Prostate gland (tissue), 2 donors: ENCODE measurements at places on chromosomes 3 and 15. TPM values are rescaled to one million over a fixed set of nuclear protein-coding genes. Genes with fewer than 3 reads are reported as not detected.
A peak's percentile ranks its signal among the peaks of the same experiment; 100 is the strongest.

The GLT8D1 gene
- 68.1 TPM for total RNA-seq

The PPP1R14D gene
- 0.97 TPM for total RNA-seq

The GPR87 gene
- 10.9 TPM for total RNA-seq

The UBAP1L gene
- 8.5 TPM for total RNA-seq

The GOLGA8A gene
- total RNA-seq = 63.7 TPM

The RAD18 gene
- 12.2 TPM for total RNA-seq

The LRRC2 gene
- 0.45 TPM for total RNA-seq

The CGNL1 gene
- total RNA-seq = 65.6 TPM

The VWA5B2 gene
- total RNA-seq = 0.46 TPM

The GOLGA6L4 gene
- total RNA-seq = 10.0 TPM

The GLDN gene
- total RNA-seq = 1.4 TPM

The MTFMT gene
- 37.9 TPM for total RNA-seq

The ZBTB20 gene
- total RNA-seq = 111 TPM

The FSTL1 gene
- total RNA-seq = 265 TPM

The TMEM158 gene
- total RNA-seq = 20.8 TPM

- H3K27me3 ChIP-seq = no peaks in the 10 kb centered on the region
- H3K4me3 ChIP-seq = no peak overlapping the region
- no peaks in the 10 kb centered on the region for H3K4me1 ChIP-seq
- H3K36me3 ChIP-seq = no peaks in the 10 kb centered on the region
- no peak for DNase-seq
Observed at GRCh38 chr3:131020122-131020693, 6.4 kb downstream of the ASTE1 start.

DNA sequence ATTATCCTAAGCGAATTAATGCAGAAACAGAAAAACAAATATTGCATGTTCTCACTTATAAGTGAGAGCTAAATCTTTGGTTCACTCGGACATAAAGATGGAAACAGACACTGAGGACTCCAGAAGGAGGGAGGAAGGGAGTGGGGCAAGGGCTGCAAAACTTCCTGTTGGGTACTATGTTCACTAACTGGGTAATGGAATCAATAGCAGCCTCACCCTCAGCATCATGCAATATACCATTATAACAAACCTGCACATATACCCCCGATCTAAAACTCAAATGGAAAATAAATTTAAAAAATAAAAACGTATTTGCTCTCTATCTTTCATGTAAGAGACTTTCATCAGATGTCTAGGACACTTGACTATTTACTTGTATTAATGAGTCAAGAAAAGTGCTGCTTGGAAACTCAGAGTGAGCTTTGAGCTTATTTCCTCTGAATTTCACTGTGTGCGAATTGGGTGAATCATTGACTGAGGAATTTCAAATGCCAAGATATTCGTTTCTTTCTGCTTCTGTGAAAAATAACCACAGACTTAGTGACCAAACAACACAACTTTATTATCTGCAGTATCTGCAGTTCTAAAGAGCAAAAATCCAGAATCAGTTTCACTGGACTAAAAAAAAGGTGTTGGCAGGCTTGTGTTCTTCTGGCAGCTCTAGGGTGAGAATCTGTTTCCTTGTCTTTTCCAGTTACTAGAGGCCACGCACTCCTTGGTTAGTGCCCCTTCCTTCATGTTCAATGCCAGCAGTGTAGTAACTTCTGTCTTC lies 18.4 kb downstream of the TM4SF18 start:
- H3K27me3 ChIP-seq = no peaks in the 10 kb centered on the region
- H3K4me1 ChIP-seq = no peaks in the 10 kb centered on the region
- H3K4me3 ChIP-seq = no peak overlapping the region
- no peak overlapping the region for H3K27ac ChIP-seq
- DNase-seq = no peak

- no peaks in the 10 kb centered on the region for H3K27me3 ChIP-seq
- no peaks in the 10 kb centered on the region for H3K4me1 ChIP-seq
- H3K4me3 ChIP-seq = no peak overlapping the region
- DNase-seq = no peak
Observed at GRCh38 chr3:106862067-106862466, 515.2 kb upstream of the CCDC54 start.

DNA sequence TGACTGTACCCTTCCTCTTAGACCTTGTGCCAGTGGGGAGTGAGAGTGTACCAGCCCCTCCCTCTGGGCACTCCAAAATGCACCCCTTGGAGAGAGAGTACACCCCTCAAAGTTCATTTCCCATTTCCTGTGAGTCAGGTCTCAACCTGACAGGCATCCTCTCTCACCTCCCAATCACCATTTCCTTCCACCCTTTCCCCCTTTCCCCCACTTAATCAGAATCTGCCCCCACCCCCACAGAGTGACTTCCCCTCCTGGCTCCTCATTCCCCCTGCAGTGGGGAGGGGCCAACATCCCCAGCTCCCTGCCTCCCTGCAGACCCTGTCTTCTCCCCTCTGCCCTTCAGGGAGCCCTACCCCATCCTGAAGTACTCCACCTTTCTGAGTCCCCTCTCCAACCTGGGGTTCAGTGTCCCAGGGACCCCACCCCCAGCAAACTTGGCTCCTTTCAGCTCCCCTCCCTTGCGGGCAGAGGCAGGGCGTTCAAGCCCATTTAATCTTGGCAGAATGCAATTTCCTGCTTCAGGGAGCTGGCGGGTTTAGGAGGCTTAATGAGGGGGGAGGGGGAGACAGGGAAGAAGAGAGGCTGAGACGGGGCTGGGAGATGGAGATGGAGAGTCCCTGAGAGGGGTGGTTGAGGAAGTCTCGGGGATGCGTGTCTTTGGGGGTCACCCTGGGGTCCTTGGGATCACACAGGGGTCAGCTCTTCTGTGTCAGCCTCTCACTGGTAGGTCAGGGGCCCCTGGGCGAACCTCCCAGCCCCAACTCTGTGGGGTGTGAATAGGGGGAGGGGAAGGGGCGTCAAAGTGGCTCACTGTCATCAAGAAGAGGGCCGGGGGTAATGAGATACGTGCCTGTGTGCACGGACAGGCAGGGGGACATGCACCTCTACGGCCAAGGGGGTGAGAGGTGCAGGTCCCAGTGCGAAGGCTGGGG lies 16.6 kb upstream of the SEMA3F start:
- no peaks in the 10 kb centered on the region for H3K27me3 ChIP-seq
- H3K4me3 ChIP-seq = no peak overlapping the region
- no peak overlapping the region for H3K27ac ChIP-seq
- no peaks in the 10 kb centered on the region for H3K36me3 ChIP-seq
- H3K4me1 ChIP-seq = no peaks in the 10 kb centered on the region
- DNase-seq = no peak

DNA sequence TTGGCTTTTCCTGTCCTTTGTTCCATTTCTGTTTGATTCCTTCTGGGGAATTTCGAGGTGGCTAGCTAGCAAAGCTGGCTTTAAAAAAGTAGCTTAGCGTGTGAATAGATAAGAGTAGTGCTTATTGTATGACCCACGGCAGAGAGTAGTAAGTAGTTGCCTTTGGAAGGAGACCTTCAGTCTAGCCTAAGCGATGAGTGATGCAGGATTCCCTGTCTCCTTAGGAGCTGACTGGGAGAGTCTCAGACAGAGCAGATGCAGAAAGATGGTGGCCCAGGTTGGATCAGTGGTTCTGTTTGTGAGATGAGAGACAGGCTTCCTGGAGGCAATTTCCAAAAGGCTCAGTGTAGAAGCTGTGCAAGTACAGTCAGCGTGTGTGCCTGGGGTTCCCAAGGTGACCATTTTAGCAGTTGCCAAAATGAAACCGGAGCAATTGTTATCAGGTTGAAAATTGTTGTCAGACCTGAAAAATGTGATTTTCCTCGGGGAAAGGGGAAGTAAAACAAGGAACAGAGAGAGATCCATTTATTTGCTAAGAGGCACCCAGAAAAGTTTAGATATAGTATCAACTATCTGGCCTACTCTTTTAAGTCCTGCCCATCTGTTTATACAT lies 681 bp upstream of the IL5RA start:
- H3K27ac ChIP-seq = peak overlapping the region; percentile 58
- H3K4me3 ChIP-seq = no peak overlapping the region
- H3K27me3 ChIP-seq = no peaks in the 10 kb centered on the region
- no peaks in the 10 kb centered on the region for H3K36me3 ChIP-seq
- H3K4me1 ChIP-seq = no peaks in the 10 kb centered on the region

DNA sequence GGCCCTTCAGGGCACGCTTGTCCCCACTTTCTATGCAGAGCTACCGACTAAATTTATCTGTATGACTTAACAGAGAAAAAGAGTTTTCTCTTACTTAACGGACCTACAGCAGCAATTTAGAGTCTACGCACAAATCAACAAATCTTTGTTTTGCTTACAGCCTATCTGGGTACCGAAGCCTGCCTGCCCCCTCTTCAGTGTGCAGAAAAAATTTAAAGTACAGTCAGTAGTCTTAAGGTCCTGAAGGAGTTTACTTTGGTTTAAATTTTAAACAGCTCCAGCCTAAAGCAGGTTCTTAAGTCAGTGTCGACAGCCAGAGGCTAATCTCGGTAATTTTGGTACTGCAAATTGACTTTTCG lies 570 bp downstream of the SACM1L start:
- peak overlapping the region; percentile 90 for H3K4me3 ChIP-seq
- H3K27ac ChIP-seq = peak overlapping the region; percentile 90
- H3K36me3 ChIP-seq = no peaks in the 10 kb centered on the region

GRCh38 chr15:100429116-100429728 lies 87.4 kb upstream of the ADAMTS17 start:
- H3K27ac ChIP-seq = no peak overlapping the region
- H3K27me3 ChIP-seq = no peaks in the 10 kb centered on the region
- DNase-seq = no peak
- H3K4me3 ChIP-seq = no peak overlapping the region

GRCh38 chr3:70999730-71000129 lies 583.8 kb downstream of the FOXP1 start:
- no peak overlapping the region for H3K27ac ChIP-seq
- no peaks in the 10 kb centered on the region for H3K4me1 ChIP-seq
- H3K36me3 ChIP-seq = no peaks in the 10 kb centered on the region
- no peak overlapping the region for H3K4me3 ChIP-seq
- H3K27me3 ChIP-seq = no peaks in the 10 kb centered on the region
- no peak for DNase-seq

DNA sequence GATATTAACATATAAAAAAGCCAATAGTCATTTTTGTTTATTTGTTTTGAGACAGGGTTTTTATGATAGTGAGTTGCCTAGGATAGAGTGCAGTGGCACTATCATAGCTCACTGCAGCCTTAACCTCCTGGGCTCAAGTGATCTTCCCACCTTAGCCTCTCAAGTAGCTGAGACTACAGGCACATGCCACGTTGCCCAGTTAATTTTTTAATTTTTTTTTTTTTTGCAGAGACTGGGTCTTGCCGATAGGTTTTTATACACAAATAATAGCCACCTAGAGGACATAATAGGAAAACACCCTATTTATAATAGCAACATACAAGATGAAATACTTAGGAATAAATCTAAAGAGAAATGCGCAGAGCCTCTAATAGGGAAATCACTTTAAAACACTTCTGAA lies 13.3 kb downstream of the EIF3J start:
- H3K4me1 ChIP-seq = no peaks in the 10 kb centered on the region
- H3K27ac ChIP-seq = no peak overlapping the region
- no peaks in the 10 kb centered on the region for H3K36me3 ChIP-seq
- no peaks in the 10 kb centered on the region for H3K27me3 ChIP-seq
- DNase-seq = no peak

DNA sequence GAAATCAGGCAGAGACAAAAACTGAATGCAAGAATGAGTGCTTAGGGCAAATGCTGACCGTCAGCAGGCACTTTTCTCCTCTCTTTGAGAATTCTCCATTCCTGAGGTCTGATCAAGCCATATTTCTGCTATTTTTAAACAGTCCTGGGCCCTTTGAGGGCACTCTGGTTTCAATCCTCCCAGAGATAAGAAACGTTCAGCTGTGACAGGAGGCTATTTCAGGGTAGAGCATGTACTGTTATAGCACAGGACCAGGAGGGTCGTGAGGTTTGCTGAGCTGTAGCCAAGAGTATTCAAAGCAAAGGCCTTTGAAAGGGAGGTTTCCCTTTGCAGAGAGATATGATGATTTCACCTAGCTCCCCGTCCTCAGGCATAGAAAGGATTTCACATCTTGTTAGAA lies 39.6 kb upstream of the PDZRN3 start:
- H3K36me3 ChIP-seq = no peaks in the 10 kb centered on the region
- no peak overlapping the region for H3K27ac ChIP-seq
- no peaks in the 10 kb centered on the region for H3K27me3 ChIP-seq
- H3K4me3 ChIP-seq = no peak overlapping the region
- DNase-seq = no peak

- H3K27me3 ChIP-seq = no peaks in the 10 kb centered on the region
- H3K4me3 ChIP-seq = no peak overlapping the region
Observed at GRCh38 chr3:123352134-123352554, 96.7 kb downstream of the ADCY5 start.

DNA sequence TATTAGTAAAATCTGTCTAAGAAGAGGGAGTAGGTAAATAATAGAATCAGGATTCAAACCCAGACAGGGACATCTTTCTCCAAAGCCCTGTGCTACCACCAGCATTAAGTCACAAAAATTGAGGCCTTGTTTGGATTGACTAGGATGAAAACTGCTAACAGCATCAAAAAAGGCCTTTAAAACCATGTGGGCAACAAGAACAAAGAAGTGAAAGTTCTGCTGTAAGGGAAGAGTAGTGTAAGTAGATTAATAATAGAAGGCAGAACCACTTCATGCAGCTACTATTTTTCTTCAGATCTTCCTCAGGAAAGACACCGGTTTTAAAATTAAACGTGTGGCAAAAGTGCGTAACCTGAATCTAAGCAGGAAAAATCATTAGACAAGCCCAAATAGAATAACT lies 15.3 kb upstream of the KBTBD12 start:
- no peak overlapping the region for H3K27ac ChIP-seq
- H3K4me1 ChIP-seq = no peaks in the 10 kb centered on the region
- no peaks in the 10 kb centered on the region for H3K27me3 ChIP-seq
- DNase-seq = no peak
- H3K36me3 ChIP-seq = no peaks in the 10 kb centered on the region

DNA sequence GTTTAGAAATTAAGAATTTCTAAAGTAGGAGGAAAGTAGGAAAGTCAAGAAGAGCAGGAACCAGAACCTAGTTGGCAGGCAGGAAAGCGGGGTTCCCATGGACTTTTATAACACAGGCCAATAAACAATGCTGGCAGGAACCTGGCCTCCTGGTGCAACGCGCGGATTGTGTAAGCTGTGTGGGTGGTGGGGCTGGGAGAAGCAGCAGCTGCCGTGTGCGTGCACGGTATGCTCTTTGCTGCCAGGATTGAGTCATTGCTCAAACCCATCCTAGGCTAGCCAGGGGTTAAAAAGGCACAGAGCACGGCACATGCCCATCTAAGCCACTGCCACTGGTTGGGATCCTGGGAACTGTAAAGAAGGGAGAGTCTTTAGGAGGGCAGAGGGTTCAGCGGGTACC lies 209.9 kb upstream of the RGMA start:
- H3K4me3 ChIP-seq = no peak overlapping the region
- no peaks in the 10 kb centered on the region for H3K27me3 ChIP-seq

DNA sequence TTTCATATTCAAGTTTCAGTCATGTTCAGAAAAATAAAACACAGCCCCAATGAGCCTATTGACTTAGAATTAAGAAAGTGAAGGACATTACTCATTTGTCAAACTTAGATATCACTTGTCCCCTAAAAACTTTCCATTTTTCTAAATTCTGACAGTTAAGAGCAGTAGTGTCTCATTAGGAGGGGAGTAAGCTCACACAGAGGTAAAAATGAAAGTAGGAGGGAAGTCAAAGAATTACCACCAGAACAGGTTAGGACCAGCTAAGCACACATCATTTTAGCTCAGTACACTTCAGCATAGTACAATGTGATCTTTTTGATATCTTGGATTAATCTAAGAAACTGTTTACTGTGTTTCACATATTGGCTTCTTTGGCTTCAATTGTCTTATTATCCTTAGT lies 64.3 kb downstream of the OSTN start:
- no peak for DNase-seq
- no peaks in the 10 kb centered on the region for H3K27me3 ChIP-seq
- no peaks in the 10 kb centered on the region for H3K36me3 ChIP-seq
- no peak overlapping the region for H3K27ac ChIP-seq
